Kidney glomerular epithelial cell (primary cell): ENCODE measurements at places on chromosomes 3 and 15.

DNA sequence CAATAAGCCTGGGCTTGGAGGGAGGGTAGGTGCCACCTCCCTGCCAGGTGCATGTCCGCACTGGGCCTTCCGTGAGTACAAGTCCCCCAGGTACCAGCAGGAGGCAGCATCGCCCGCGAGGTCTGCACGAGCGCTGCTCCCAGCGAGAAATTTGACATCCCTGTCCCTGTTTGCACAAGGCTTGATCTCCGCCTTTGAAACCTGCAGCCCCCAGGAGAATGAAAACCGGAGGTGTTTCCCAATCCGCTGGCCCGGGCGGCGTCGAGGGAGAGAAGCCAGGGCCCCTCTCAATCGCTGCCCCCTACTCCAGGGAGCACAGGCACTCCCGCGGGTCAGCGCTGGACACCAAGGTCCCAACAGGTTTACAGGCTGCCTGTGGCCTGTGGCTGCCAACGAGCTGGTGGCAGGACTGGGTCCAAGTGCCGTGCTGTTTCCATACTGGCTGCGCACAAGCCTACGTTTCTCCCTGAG is 961 bp downstream of the HAPLN3 start:
- DNase-seq: peak; percentile 49

GRCh38 chr3:47419083-47420043 is 38.5 kb downstream of the PTPN23 start:
- DNase-seq: no peak

GRCh38 chr3:16336825-16337224 is 71.8 kb downstream of the OXNAD1 start:
- no peak for DNase-seq

GRCh38 chr3:187242435-187242834 is 45.1 kb downstream of the RTP1 start:
- DNase-seq: peak; percentile 28

- no peak for DNase-seq
Measured at GRCh38 chr3:144501467-144501866, 529.8 kb downstream of the DIPK2A start.

- no peak for DNase-seq
Measured at GRCh38 chr3:183626877-183627594, 8.4 kb upstream of the KLHL24 start.
